ENCODE measurements at places on chromosomes 16 and 17.

GRCh38 chr16:52318302-52319009, 228.5 kb downstream of the TOX3 start:
- no peak for DNase-seq

GRCh38 chr17:43402078-43402477, 3.3 kb downstream of the ARL4D start:
- DNase-seq: no peak

GRCh38 chr16:28180655-28181460, 30.9 kb downstream of the XPO6 start:
- no peak for DNase-seq

DNA sequence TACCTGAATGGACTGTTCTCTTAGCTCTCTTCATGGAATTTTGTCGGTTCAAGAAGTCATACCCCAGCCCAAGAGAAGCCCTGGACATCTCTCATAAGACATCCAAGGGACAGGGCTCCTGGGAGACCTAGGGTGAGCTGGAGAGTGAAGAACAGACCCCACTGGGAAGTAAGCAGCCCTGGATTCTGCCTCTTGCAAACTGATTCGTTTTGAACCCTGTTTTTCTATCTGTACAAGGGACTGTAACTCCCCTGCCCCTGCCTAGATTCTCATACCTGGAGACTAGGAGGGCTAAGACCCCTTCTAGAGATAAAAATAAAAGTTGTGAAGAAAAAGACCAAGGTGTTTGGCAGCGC, 449 bp downstream of the CCL3L1 start:
- no peak for DNase-seq

- DNase-seq: peak; percentile 42
Measured at GRCh38 chr17:28406473-28406814, 432 bp upstream of the SLC46A1 start.

DNA sequence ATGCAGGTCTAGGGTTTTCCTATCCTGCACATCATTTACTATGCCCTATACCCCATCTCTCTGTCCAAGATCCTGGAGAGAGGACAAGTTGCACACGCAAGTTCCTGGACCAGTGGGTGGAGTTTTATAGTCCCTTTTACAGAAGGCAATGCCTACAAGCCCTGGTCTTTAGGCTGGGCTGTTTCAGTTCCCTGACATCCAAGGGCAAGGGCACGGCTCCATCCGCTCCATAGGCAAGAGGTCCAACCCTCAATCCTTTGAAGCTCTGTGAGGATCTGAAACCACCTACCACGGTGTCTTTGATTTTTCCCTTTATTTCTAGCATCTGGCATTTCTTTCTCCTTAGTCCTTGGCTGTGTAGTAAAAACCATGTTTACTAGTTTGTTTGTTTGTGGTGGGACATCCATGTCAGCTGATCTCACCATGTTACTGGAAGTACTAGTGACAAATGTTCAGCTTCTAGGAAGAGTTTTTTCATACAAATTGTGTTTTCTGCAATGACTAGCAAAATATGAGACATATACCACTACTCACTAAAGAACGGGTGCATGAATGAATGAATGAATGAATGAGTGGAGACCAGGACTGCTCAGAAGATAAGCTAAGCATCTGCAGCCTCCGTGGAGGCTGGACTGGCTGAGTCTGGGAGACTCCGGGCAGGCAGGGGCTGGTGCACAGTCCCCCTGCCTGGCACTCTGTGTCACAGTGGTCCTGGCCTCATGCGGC, 359.4 kb downstream of the SLC39A11 start:
- no peak for DNase-seq

DNA sequence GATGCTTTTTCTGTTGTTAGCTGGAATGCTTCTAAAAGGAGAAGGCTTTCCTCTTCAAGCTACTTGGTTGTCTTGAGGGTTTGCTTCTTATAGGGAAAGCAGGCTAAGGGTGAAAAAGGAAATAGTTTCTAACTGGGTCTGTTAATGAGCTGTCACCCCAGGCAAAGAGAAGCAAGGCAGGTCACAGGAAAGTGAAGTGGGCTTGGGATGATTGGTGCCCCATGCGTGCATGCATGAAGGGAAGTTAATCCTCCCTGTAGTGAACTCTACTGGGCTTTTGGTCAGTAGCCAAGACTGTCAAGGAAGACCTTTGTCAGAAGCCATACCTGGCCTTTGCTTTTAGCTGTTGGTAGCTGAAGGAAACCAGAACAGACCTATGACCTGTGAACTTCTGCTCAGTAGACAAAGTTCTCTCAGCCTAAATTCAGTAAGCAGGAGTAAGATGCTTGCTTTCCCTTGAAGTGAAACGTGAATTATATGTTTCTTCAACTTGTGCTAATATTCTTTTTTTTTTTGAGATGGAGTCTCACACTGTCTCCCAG, 16.5 kb downstream of the TENT4B start:
- no peak for DNase-seq

GRCh38 chr17:68981288-68981687, 26.1 kb upstream of the ABCA8 start:
- no peak for DNase-seq

DNA sequence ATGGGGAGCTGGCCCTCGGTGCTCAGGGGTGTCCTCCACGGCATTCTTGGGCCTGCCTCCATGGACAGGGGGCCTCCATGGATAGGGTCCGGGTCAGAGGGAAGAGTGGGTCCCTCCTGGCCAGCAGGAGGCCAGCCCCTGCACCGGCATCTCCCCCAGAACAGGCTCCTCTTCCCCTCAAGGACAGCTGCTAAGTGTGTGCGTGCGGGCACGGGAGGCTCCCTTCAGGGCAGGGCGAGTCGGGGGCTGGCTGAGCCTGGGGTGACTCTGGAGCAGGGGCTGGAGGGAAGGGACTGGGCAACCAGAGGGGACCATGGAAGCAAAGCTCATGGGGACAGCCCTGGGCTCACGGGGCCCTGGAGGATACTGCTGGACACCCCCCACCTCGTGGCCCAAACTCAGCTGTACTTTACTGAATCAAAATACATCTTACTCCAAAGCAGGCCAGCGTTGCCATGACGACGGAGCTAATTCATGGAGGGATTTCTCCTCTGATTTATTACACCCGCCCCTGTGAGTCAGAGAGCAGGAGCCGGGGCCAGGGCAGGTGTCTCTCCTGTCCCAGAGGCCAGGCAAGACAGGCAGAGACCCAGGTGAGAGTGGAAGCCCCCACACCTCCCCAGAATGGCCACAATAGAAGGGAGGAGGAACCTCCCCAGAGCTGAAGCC, 2.1 kb downstream of the CASKIN1 start:
- DNase-seq: peak; percentile 65

DNA sequence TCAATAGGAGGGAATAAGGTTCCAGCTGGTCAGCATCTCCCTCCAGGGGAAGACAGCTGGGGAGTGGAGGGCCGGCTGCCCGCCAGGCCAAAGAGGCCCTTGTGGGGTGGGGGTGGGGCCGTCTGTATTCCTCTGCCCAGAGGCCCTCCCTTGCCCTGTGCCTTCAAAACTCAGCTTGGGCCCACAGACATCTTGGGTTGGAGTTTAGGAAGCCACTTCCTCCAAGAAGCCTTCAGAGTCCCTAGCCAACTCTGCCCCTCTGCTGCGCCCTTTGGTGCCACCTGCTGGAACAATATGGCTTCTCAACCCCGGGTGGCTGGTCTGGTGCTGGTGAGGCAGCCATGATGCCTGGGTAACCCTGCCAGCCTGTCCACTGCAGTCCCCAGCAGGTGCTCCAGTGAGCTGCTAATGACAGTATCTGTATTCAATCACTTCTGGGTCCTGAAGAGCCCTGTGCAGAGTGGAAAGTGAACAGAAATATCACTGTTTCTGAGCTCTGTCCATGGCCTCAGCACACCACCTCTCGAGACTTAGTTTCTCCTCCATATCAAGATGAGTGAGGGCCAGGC, 16.7 kb downstream of the HSD11B2 start:
- DNase-seq: peak; percentile 88

DNA sequence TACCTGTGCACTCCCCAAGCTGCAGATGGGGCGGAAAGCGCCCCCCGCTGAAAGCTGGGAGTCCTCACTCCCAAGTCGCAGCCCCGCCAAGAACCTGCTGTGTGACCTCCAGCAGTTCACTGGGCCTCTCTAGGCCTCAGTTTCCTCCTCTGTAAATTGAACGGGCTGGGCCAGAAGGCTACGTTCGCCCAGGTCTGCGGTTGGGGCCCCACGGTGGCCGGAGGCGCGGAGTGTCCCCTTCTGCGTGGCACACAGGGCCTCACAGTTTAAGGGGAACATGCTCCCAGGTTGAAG, 628 bp downstream of the GALK1 start:
- DNase-seq: no peak

GRCh38 chr16:75248142-75248535, 3.3 kb downstream of the BCAR1 start:
- peak; percentile 60 for DNase-seq

GRCh38 chr16:6495486-6496210, 837.0 kb upstream of the RBFOX1 start:
- no peak for DNase-seq

DNA sequence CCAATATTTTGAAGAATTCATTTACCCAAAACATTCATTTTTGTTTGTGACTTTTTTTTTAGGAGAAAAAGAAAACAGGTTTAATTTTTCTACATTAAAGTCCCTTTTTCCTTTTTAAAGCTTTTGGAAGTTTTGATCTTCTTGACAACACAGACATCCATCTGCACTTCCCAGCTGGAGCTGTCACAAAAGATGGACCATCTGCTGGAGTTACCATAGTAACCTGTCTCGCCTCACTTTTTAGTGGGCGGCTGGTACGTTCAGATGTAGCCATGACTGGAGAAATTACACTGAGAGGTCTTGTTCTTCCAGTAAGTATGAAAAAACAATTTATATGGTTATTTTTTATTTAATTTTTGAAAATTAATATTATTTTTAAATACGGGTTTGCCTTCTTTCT, 37.2 kb downstream of the SIAH1 start:
- no peak for DNase-seq

DNA sequence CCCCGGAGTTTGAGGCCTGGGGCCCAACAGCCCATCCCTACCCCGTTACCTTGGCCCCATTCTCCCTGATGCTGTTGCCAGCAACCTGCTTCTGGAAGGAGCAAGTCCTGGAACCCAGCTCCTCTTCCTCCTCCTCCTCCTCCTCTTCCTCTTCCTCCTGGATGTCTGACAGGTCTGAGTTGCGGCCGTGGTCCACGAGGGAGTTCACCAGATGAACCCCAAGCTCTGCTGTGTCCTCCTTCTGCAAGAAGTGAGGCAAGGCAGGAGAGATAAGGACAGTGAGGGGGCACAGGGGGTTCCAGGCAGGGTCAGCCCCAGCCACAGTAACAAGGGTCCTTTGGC, 18.7 kb downstream of the TSPOAP1 start:
- no peak for DNase-seq

DNA sequence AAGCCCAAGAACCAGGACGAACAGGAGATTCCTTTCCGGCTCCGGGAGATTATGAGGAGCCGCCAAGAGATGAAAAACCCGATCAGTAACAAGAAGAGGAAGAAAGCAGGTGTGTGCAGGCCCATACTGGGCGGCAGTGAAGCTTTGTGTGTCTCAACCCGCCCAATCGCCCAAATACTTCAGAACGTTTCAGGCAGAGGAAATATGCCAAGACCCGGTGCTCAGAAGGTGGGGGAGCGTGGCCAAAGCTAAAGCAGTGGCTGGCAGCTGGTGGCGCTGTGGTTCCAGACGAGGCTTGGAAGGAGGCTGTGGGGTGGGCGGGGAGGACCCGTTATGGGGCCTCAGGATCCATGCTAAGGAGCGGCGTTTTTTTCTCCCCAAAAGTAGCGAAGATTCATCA, 1.2 kb downstream of the CCDC137 start:
- peak; percentile 72 for DNase-seq

- no peak for DNase-seq
Measured at GRCh38 chr16:85471469-85472431, 141.4 kb upstream of the GSE1 start.

GRCh38 chr16:70788668-70789594, 12.0 kb downstream of the VAC14 start:
- no peak for DNase-seq

DNA sequence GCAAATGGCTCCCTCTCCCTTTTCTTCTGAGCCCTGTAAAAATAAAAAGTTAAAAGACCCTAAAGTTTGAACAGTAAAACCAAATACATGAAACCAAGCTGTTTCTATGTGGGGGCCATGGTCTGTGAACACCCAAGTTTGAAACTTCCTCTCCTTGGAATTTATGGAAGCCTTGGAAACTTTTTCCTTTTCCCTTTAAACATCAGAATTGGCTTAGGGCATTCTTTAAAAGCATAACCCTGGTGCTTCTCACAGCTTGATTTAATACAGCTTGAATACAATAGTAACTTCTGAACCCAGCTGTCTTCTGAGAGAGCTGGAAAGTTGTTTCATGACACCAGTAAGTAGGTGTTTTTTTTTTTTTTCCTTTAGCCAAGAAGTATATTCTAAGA, 26.5 kb downstream of the NKD1 start:
- DNase-seq: no peak

DNA sequence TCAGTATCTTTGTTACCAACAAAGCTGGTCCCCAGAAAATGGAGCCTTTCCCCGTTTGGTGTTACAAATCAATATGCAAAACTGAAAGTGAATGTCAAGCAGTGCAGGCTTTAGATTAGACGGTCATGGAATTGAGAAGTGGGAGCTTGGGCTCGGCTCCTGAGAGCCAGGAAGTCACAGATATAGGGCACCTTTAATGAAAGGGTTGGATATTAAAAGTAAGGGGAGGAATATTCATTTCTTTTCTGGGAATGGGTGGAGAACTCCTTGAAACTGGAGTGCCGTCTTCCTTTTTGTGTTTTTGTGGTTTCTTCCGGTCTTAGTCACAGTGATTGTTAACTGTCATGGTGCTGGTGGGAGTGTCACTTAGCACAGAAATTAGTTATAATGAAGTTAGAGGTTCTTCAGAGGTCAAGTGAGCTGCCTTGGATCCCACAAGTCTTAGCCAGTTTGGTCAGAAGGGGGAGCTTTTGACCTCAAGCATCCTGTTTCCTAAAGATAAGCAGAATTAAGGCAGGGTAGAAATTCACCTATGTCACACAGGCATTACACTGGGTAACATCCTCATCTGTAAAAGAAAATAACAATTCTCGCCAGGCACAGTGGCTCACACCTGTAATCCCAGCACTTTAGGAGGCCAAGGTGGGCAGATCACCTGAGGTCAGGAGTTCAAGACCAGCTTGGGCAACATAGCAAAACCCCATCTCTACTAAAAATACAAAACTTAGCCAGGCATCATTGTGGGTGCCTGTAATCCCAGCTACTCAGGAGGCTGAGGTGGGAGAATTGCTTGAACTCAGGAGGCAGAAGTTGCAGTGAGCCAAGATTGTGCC, 9.6 kb upstream of the EIF1 start:
- peak; percentile 97 for DNase-seq

- DNase-seq: no peak
Measured at GRCh38 chr16:85698459-85698891, 9.7 kb upstream of the GINS2 start.

Data from hematopoietic multipotent progenitor cell treated with erythropoietin and hydrocortisone succinate and interleukin-3 and kit ligand, for 6 days (in vitro differentiated cells).